ENCODE measurements at places on chromosomes 5 and 9. TPM values are rescaled to one million over a fixed set of nuclear protein-coding genes. Genes with fewer than 3 reads are reported as not detected.

DNA sequence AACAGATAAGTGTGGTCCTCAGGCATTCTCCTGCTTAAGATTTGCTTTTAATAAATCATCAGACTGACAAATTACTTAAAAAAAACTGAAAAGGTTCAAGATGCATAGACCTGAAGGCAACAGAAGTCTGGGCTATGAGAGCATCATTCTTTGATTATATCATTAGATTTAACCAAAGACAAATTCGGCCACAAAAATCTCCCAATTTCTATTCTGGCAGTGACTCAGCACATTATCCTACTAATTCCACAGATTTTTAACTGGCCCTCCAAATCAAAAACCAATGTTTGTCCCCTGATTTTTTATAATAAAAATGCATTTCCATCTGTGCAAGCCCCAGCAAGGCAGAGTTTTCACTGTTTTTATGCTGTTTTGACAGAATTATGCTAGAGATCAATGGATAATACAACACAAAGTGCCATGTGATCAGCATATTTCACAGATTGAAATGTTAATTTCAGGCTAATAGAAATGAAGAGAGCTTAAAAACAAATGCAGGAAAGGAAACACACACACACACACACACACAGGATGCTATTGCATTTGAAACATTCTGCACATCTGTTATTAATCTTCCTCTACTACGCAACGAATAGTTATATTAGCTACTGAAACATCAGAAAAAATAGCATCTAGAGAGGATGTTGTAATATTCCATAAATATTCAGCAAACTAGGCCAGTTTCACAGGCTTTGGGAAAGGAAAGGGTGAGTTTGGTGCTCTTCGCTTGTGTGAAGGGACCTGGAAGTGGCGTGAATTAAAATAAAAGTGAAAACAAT lies 177.6 kb upstream of the ST8SIA4 start:
- no peak for DNase-seq

RORB gene
- total RNA-seq: 0.08 TPM

DNA sequence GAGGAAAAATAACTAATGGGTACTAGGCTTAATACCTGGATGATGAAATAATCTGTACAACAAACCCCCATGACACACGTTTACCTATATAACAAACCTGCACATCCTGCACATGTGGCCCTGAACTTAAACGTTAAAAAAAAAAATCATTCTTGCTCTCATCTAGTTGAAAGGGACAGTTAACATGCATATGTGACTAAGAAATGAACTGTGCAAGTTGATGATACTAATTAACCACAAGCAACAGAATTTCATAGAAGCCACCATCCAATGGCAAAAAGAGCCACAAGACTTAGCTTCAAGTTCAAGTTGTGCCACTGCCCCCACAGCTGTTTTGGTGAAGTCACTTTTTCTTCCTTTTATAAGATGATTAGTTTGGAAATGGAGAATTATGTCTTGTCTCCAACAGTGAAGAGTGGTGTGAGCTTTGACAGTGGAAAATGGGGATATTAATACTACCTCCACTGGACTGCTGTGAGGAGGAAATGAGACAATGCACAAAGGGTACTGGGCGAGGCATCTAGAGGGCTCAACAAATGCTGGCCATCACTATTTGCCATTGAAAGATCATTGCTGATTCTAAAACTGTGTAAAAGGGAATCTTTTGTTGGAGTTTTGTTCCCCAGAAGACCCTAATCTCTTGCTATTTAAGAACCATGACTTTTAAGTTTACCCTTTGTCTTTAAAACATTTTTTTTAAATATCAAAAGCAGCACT lies 202.1 kb downstream of the EBF1 start:
- no peak for DNase-seq

DNA sequence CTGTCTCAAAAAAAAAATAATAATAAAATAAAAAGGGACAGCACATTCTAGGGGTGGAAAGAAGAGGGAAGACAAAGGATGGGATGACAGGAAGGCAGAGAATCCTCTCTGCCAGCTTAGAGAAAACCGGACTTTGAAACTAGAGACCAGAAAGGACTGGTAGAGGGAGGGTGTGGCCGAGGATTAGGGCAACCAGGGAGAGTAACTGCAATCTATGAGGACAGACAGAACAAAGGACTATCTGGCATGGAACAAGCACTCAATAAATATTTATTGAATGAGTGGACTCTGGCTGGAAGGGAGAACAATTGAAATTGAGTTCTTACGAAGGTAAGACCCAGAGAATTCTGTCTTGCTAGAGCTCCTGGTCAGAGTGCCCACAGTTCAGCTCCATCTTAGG lies 2.4 kb downstream of the GBA2 start:
- no peak for DNase-seq

GRCh38 chr5:65020492-65020891 lies 251.8 kb downstream of the CWC27 start:
- no peak for DNase-seq

GRCh38 chr9:6680797-6681146 lies 35.2 kb upstream of the GLDC start:
- peak; percentile 74 for DNase-seq

GRCh38 chr9:111661802-111662521 lies 557 bp downstream of the GNG10 start:
- DNase-seq: peak; percentile 46

DNA sequence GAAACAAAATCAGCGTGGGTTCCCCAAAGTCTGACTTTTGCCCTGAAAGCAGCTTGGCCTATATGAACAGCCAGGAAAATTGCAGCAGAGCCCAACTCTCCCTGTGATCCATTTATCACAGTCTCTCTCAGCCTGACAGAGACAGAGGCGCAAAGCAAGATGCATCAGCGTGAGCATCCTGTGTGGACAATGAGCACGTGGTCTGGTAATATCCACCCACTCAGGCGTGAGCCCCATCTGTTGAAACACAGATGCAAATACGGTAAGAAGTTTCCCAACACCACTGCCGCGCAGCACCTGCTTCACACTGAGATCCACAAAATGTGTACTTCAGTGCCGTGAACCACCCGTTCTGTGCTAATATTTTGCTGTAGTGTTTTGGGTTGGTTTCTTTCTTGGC lies 114.6 kb downstream of the MRPL36 start:
- no peak for DNase-seq

GRCh38 chr5:105924366-105924765 lies 1746.4 kb downstream of the EFNA5 start:
- no peak for DNase-seq

DNA sequence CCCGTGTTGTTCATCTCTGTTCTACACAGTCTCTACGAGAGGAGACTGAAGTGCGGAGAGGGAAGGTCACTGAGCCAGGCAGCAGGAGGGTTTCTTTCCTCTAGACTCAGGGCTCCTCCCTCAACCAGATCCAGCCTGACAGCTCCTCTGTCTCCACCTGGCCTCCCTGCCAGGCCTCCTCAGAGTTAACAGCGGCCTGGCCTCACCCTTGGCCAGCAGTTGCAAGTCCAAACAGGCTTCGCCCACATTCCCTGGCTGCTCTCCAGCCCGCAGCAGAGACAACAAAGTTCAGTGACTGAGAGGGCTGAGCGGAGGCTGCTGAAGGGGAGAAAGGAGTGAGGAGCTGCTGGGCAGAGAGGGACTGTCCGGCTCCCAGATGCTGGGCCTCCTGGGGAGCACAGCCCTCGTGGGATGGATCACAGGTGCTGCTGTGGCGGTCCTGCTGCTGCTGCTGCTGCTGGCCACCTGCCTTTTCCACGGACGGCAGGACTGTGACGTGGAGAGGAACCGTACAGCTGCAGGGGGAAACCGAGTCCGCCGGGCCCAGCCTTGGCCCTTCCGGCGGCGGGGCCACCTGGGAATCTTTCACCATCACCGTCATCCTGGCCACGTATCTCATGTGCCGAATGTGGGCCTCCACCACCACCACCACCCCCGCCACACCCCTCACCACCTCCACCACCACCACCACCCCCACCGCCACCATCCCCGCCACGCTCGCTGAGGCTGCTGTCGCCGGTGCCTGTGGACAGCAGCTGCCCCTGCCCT lies at the start of gene HRCT1:
Gene HRCT1, plus strand, starts transcription at position 291 of the 768 bp plus-strand sequence. Its CDS starts 86 bp downstream, at position 377.
- DNase-seq: no peak

DNA sequence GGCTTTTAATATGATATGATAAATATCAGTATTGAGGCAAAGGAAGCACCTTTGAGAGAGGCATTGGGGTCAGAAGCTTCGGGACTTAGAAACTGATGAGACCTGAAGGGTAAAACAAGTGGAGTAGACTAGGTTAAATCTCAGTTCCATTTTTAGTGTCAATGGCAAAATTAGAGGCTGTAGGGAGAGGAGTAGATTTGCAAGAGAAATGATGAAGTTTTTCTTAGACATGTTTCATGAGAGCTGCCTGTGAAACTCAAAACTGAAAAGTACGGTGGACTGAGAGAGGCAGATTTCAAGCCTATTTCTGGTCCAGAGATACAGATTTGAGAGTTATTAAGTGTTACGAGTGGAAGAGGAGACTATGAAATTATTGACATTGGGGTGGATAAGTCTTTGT lies 278.5 kb downstream of the TAF11L14 start:
- no peak for DNase-seq

CEMIP2 gene
- total RNA-seq: 46.5 TPM

DNA sequence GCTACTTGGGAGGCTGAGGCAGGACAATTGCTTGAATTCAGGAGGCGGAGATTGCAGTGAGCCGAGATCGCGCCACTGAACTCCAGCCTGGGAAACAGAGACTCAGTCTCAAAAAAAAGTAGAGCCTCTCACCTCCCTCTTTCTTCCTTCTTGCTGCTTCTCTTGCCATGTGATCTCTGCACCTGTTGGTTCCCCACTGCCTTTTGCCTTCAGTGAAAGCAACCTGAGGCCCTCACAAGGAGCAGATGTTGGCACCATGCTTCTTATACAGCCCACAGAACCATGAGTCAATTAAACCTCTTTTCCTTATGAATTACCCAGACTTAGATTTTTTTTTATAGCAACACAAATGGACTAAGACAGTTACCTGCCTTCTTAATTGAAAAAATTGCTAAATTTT lies 45.6 kb upstream of the GLRX start:
- no peak for DNase-seq

RLN2 gene
- total RNA-seq: 2.8 TPM

FBN2 gene
- total RNA-seq: not detected

SARDH gene
- total RNA-seq: 3.4 TPM

CCDC180 gene
- total RNA-seq: 3.6 TPM

- DNase-seq: no peak
These were observed 144.1 kb upstream of the IER5L start for GRCh38 chr9:129322022-129322621.

DNA sequence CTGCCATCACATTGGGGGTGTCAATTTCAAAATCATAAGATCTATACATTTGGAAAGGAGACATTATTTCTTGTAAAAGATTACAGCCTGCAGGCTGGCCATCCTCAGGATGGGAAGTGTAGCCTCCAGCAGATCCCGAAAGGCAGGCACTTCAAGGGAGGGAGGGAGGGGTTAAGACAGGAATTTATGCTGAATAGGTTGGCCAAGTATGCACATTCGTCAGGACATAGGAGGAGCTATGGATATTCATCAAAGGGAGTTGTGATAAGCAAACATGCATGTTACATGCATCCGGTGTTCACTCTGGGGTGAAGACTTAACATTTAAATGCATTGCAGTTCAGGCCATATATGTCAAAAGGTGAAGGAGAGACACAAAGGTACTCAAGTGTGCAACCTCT lies 119.4 kb downstream of the CEP120 start:
- DNase-seq: no peak

DNA sequence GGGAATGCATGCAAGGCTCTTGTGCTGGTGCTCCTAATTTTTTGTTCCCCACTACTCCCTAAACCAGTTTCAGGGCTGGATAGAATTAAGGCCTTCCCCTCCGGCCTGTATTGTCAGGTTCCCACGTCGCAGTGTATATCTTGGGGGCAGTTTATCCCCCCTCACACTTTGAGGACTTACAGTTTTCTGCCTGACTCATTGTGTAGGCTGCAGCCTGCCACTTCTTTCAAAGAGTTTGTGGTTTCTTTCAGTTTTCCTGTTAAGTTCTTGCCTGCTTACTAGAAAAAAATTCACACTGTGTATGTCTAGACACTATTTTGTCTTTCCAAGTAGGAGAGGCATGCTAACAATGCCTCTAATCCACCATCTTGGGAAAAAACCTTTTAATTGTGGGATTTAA lies 28.4 kb upstream of the BTNL3 start:
- DNase-seq: no peak

DNA sequence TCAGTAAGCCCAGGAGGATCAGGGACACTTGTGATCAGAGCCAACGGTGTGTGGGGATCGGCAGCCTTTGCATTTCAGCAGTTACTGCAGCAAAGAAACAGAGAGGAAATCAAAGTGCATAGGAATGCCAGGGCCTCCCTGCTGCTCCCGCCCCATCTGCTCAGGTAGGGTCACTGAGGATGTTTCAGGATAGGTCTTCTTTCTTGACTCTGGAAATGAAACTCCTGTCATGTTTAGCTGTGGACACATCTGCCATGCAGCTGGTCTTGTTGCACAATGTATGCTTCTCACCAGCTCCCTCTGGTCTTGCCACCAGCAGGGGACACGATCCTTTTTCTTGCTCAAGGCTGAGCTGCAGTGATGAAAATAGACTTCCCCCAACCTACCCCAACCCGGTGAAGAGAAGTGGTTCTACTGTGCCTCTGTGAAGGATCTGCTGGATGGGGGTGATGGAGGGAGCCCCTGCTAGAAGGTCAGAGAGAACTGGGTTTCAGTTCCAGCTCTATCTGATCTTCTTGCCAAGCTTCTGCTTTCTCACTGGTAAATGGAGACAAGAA lies 185.2 kb upstream of the KLF4 start:
- no peak for DNase-seq

ACOT12 gene
- total RNA-seq: not detected

GRCh38 chr9:134943836-134944235 lies 26.1 kb upstream of the FCN1 start:
- DNase-seq: no peak

CETN3 gene
- total RNA-seq: 30.6 TPM

PFN3 gene
- total RNA-seq: not detected

IFNA13 gene
- total RNA-seq: not detected
